Prostate gland (tissue), 2 donors: ENCODE measurements at places on chromosomes 4 and X. TPM values are rescaled to one million over a fixed set of nuclear protein-coding genes. Genes with fewer than 3 reads are reported as not detected.

GRCh38 chrX:133555782-133556458 is 140.6 kb upstream of the GPC4 start:
- DNase-seq, result no peak

SLC6A14 gene
- total RNA-seq, result 0.73 TPM

DNA sequence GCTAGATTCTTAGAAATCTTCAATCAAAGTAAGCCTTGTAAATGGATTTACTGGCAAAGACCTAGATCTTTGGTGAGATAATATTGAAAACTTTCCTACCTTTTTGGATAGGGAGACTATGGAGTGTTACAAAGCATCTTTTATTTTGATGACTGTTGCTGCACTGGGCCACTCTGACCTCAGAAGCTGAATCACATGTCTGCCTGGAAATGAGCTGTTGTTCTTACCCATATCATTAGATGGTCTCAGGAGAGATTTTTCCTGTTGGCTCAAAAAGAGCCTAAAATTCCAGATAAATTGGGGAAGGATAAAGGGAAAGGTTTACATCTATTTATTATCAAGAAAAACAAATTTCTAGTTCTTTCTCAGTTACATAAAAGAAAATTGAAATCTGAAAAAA is 127.5 kb upstream of the BMP3 start:
- DNase-seq, result no peak

FAM47A gene
- total RNA-seq, result 0.17 TPM

DNA sequence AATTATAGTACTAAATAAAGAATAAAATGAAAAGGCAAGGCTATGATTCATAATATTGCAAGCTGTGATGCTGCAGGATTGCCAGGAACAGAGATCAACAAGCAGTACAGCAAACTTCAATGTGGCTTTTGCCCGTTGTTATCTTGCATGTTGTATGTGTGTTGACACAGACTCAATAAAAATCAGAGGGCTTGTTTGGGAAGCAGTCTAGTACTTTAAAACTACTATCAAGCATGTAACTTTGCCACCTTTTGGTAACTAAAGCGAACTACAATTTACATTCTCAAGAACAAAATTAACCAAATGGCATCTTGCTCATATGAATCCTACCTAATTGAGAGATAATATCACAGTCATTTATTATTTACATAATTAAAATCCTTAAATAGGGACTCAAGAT is 79.8 kb upstream of the GPM6A start:
- DNase-seq, result peak; percentile 35
